ENCODE measurements at places on chromosomes 13 and 19.

- peak; percentile 3 for DNase-seq
Observed at GRCh38 chr13:78194904-78195639, 276.4 kb upstream of the EDNRB start.

- DNase-seq, result no peak
Observed at GRCh38 chr13:41858780-41859179, 102.1 kb downstream of the VWA8 start.

DNA sequence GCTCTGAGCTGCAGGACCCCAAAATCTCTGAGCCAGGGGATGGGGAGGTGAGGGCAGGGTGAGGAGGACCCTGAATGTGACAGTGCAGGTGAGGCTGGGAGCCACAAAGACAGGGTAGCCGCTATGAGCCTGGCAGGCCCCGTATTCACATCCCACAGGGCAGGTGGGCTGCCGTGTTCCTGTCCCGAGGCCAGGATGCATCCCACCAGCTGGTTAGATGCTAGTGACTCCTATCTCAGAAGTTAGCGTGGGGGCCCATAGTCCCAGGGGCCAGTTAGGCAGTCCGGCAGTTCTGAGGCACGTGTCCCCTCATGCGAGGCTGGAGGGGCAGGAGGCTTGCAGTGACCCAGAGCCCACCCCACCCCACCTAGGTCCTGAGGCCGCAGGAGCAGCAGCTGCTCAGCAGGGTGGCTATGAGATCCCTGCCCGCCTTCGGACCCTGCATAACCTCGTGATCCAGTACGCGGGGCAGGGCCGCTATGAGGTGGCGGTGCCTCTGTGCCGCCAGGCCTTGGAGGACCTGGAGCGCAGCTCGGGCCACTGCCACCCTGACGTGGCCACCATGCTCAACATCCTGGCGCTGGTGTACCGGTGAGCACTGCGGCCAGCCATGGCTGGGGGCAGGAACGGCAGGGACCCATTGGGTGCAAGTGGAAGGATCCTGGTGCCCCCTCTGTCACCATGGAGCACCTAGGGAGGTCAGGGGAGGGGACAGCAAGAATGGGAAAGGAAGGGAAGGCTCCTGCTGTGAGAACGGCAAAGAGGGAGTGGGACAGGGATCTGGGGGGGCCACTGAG lies 7.2 kb downstream of the KLC3 start:
- no peak for DNase-seq

DNA sequence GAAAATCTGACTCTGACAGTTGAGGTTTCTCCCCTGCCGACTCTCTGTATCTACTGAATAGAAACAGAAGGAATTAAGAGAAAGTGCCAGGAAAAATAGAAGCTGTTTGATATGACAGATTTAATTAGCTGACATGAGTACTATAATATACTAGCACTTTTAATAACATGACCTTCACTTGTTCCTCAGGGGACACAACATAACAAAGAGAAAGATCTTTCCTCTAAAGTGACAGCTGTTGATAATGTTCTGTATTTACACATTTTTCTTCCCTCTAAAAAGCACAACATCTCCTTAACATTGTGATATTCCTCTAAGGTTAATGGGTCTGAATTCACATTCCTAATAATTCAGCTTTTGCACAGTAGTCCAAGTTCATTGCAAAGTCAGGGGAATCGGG lies 1136.0 kb downstream of the PCDH17 start:
- DNase-seq, result no peak

DNA sequence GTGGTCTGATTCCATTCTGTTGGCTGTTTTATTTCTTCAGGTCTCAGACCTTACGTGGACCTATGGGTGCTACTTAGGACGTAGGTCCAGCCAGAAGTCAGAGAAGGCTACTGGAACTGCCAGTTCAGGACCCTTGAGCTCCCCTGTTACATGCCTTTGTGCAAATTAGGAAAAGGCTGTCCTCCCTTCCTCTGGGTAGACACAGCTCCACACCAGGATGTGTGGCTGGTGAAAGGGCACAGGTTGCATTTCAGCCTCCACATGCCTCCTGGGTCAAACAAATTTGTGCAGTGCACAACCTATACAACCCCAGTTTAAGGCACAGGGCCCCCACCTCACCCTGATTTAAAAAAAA lies 43.9 kb upstream of the MAP3K10 start:
- no peak for DNase-seq

DNA sequence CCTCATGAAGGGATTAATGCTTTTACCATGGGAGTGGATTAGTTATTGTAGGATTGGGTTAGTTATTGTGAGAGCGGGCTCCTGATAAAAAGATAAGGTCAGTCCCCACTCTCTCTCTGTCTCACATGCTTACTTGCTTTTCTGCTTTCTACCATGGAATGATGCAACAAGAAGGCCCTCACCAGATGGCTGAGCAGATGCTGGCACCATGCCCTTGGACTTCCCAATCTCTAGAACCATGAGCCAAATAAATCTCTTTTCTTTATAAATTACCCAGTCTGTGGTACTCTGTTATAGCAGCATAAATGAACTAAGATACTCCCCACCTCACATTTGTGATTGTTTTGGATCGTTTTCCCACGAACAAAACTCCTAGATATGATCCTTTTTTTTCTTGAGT lies 353.8 kb downstream of the DNAJC15 start:
- DNase-seq, result no peak

DNA sequence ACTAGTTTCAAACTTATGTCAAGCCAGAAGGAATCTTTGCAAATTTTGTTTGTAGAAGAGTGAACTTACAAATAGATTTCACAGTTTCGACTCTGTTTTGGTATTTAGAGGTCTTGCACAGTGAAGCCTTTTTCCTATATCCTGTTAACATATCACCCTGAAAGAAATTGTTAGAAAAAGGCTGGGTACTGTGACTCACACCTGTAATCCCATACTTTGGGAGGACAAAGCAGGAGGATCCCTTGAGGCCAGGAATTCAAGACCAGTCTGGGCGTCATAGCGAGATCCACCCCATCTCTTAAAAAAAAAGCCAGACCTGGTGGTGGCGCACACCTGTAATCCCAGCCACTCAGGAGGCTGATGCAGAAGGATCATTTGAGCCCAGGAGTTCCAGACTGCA lies 224.0 kb downstream of the GGACT start:
- DNase-seq, result no peak

DNA sequence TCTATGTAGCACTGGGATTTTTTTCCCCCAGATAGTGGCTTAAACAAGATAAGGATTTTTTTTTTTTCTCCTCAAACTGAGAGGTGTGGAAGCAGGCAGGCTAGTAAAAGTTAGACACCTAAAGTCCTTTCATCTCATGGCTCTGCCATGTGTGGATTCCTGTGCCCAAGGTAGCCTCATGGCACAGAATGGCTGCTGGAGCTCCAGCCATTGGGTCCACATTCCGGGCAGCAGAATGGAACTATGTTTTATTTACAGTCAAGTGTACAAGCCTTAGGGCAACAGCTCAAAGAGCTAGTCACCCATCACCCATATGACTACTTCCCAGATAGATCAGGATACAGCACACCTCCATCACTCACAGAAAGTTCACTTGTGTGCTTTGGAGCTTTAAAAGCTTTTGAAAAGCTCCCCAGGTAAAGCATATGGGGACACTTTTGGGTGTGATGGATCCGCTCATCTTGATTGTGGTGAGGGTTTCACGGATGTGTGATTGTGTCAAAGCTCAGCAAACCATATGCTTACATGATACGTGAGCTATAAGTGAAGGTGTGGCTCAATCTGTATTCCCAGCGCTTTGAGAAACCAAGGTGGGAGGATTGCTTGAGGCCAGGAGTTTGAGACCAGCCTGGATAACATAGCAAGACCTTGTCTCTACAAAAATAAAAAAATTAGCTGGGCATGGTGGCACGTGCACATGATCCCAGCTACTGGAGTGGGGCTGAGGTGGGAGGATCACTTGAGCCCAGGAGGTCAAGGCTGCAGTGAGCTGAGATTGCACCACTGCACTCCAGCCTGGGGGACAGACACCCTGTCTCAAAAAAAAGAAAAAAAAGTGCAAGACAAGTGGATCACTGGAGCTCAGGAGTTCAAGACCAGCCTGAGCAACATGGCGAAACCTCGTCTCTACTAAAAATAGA lies 18.1 kb downstream of the PGLS start:
- no peak for DNase-seq

- no peak for DNase-seq
Observed at GRCh38 chr13:30510811-30511371, 45.2 kb upstream of the HMGB1 start.

GRCh38 chr19:722553-723101 lies 13.9 kb downstream of the PALM start:
- no peak for DNase-seq

GRCh38 chr19:55377356-55378131 lies 918 bp downstream of the TMEM190 start:
- no peak for DNase-seq

- DNase-seq, result no peak
Observed at GRCh38 chr13:114045113-114045735, 71.3 kb upstream of the C13orf46 start.

GRCh38 chr19:1001538-1002166 lies 1.4 kb downstream of the GRIN3B start:
- DNase-seq, result no peak

DNA sequence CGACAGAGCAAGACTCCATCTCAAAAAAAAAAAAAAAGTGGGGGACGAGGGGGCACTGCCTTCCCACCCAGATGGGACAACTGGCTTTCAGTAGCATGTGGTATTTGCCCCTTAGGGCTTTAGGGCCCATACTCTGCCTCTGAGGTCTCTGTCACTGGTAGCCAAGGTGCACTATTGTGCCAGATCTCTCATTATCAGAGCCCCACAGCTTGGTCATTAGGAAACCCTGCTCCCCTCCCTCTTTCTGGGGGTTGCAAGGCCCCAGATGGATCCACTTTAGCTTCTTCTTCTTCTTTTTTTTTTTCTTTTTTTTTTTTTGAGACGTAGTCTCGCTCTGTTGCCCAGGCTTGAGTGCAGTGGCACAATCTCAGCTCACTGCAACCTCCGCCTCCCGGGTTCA lies 11.2 kb upstream of the ZNF358 start:
- DNase-seq, result no peak

DNA sequence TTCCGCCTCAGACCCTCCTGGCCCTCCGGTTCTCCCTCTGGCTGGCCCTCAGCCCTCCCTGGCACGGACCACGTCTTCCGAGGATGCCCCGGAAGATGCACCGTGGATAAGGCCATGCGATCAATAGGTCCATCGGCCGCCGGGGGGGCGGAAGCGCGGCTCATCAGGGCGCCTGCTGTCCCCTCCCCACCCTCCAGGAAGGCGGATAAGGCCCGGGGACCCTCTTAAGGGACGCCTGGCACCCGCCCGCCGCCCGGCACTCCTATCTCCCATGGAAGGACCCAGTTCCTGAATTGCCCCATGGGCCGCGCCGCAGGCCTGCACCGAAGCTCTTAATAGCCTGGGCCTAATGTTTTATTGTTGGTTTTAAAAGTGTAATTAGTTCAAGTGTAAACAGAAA lies 46.2 kb upstream of the TCF3 start:
- DNase-seq, result no peak

- DNase-seq, result peak; percentile 31
Observed at GRCh38 chr13:67139551-67139950, 90.6 kb downstream of the PCDH9 start.

DNA sequence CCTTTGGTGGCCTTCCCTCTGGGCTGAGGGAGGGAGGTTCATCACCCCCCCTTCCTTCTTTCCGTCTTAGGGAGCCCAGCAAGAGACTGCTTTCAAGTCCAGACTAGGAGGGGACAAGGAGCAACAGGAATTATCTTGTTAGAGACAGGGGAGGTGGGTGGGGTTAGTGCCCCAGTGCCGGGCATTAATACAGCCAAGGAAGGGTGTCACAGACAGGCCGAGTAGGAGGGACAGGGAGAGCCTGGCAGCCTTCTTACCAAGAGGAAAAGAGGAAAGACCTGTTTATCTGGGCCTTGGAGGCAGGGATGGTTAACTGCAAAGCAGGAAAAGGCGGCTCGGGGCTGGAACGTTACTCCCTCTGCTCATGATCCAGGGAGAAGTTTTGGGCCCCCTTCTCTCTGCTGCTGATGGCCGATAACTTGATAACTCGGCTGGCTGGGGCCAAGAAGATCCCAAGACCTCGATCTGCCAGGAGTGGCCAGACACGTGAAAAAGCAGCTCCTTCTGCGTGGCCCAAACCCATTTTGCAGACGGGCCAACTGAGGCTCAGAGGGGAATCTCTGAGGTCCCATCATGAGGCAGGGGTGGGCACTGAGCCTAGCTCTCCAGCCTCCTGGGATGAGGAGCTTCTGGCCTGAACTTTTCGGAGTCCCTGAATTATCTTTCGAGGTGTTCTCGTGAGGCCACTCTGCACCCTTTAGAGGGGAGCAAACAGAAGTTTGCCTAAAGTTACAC lies 79.3 kb downstream of the PTPRS start:
- no peak for DNase-seq

DNA sequence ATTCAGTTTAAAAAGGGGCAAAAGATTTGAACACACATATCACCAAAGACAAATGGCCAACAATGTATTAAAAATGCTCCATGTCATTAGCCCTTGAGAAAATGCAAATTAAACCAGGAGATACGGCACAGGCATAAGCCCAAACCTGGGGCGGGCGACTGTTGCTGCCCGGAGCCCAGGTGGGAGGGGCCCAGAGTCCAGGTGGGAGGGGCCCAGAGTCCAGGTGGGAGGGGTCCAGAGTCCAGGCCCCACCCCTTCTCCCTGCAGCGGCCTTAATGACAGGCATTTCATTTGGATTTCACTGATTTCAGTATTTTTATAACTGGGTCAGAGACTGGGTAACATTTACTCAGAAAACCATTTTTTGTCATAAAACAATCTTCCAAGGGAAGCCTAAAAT lies 78.2 kb downstream of the RASA3 start:
- no peak for DNase-seq

- no peak for DNase-seq
Observed at GRCh38 chr13:85974608-85975366, 175.6 kb upstream of the SLITRK6 start.

- no peak for DNase-seq
Observed at GRCh38 chr19:58395979-58396627, 647 bp downstream of the RNF225 start.

DNA sequence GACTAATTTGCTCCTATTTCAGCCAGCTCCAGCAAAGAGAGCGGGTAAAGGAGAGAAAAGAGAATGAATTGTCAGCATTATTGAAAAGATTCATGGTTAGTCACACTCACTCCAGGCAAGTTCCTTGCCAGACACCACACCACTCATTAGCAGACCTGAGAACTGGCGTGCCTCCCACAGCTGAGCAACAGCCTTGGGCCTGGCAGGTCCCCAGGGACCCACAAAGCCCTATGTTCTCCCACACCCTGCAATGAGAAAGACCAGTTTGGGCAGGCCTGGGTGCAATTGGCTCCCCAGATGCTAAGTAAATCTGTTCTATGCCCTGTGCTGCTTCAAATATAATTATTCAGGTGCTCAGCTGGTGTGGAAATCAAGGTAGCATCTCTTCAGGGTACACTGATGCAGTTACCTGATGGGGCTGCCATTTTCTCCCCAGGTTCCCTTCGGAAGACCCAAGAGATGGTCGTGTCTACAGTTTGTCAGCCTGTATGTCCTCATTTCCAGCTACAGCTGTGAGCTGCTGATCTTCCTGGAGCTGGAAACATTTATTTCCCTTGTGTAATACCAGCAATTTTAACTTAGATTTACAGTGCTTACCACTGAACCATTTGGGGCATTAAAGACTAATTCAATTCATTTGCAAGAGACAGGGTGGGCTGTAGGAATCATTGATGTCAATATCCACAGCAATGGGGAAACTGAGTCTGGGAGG lies 405.0 kb downstream of the COG6 start:
- no peak for DNase-seq

- no peak for DNase-seq
Observed at GRCh38 chr13:94483970-94484369, 4.5 kb upstream of the DCT start.

- DNase-seq, result no peak
Observed at GRCh38 chr13:80009760-80010159, 331.2 kb downstream of the SPRY2 start.

GRCh38 chr13:41468631-41469030 lies 11.3 kb downstream of the RGCC start:
- no peak for DNase-seq

- no peak for DNase-seq
Observed at GRCh38 chr19:43524922-43525835, 1.8 kb downstream of the ETHE1 start.
